Hematopoietic multipotent progenitor cell treated with erythropoietin and hydrocortisone succinate and interleukin-3 and kit ligand, for 4 days (in vitro differentiated cells): ENCODE measurements at places on chromosomes 6 and 20.
A peak's percentile ranks its signal among the peaks of the same experiment; 100 is the strongest.

DNA sequence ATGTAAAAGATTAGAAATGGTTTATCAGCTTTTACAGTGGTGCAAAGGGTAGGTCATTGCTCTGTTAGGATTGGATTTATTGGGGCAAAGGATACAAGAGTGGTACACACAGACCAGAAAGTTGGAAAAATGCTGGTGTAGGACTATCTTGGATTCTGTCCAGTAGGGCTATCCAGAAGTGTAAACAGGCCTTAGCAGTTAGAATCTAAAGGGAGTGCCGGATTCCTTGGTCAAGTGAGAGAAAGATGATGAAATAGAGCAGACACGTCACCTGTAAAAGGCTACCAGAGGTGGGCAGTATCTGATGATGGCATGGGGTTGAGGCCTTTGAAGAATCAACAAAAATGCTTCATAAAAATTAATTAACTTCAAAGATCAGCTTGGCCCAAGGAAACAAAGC lies 975.9 kb downstream of the KIF16B start:
- DNase-seq, result no peak

DNA sequence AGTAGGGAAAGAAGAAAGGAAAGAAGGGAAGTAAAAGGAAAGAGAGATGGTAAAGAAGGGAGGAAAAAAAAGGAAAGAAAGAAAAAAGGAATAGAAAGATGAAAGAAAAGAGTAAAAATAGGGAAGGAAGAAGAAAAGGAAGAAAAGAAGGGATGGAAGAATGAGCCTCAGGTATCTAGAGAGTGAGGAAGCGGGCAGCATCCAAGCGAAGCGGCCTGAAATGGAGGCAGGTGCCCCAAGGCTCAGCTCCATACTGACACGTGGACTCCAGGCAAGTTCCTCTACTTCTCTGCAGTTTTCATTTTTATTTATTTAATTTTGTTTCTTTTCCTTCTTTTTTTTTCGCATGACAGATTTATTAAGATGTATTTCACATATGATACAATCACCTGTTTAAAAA lies 373.1 kb downstream of the ESR1 start:
- DNase-seq, result no peak

DNA sequence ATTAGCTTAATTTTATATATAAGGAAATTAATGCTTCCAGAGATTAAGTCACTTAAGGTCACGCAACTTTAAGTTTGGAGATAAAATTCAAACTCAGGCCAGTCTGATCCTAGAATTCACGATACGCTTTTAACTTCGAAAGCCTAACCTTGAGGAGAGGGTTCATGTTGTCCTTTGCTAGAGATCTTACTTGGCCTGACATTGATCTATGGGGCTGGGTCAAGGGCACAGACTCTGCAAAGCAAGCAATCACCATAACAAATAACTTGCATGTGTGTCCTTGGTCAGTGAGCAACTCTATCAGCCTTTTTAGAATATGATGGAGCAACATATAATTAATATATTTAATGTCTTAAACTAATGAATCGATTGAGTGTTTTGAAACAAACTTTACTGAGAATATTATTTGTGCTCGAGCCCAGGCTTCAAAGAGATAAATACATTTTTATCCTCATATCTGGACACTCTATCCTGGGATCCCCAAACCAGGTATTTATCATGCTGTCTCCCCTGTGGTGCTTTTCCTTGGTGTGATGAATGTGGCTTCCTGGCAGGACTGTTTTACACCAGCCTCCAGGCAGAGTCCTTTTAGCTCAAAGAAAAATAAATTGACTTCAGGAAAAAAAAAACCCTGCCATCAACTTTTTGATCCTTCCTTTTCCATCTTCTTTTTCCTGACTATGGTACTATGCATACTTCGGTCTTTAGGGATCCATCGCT lies 29.1 kb downstream of the RPS12 start:
- no peak for DNase-seq

- peak; percentile 72 for DNase-seq
These were observed 11.4 kb upstream of the PARD6B start for GRCh38 chr20:50720026-50720425.

DNA sequence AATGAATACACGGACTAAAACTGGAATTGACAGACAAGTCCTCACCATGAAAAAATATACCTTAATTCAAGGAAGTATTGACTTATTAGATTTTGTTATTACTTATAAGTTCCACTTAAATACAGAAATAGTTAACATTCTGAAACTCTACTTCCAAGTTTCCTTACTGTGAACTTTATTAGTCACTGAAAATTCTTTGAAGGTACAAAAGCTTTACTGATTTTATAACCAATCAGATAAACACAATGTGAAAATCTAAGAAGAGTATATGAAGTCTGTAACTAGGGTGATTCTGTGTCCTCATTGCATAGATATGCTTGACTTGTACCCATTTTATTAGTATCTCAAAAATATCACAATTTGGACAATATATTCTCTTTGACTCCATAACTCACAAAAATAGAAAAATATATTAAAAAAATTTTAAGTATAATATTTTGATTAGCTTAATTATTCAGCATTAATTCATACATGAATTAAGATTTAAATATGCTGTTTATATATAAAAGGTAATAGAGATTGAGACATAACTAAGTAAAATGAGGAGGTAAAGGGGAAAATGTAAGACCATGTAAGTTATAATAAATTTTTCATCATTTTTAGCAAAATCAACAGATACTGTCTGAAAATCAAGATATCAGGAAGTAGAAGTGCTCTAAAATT lies 6.6 kb downstream of the NAPB start:
- no peak for DNase-seq

GRCh38 chr20:17895641-17896171 lies 72.9 kb downstream of the SNX5 start:
- peak; percentile 68 for DNase-seq

DNA sequence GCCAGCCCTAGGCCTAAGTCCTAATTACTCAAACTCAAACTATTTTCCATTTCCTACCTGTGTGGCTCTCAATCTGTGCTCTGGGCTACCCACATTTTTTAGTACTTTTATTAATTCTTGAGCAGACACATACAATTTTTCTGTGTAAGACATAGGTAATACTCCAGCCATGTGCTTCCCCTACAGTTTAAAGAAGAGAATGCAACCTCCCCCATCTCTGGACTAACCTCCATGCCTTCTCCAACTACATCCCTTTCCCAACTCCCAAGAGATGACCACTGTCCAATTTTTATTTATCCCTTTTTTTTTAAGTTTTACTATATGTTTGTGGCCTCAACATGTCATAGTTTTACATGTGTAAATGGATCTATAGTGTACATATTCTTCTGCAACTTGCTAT lies 5.8 kb downstream of the HMGN4 start:
- DNase-seq, result peak; percentile 63

DNA sequence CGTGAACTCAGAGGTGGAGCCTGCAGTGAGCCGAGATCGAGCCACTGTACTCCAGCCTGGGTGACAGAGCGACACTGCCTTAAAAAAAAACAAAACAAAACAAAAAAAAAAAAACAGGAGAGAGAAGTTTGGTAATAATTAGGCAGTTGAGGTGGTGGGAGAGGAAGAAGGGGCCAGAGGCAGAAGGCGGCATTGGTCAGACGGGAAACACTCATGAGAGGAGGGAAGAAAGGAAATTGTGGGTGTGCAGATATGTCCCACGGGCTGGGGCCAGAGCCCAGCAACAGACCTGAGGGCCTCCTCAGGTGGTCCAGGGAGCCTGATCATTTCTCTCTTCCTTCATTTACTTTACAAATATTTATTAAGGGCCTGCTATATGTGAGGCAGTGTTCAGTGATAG lies 20.0 kb downstream of the SULF2 start:
- DNase-seq, result no peak

- no peak for DNase-seq
These were observed 10.9 kb upstream of the ZNF831 start for GRCh38 chr20:59152559-59153354.

DNA sequence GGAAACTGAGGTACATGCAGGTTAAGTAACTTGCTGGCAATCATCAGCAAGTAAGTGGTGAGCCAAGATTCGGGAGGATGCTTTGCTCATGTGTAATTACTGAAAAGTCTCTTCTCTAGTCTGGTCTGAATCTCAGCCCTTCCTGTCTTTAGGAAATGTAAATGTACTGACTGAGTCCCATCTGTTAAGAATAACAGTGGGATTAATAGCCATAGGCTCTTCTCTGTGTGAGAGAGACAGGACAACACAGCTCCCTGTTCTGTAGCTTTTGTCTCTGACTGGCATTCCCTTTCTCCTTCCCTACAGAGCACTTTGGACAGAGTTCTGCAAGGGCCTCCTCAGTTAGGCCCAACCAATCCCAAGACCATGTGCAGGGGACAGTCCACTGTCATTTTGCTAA lies 131.3 kb upstream of the OGFRL1 start:
- no peak for DNase-seq

DNA sequence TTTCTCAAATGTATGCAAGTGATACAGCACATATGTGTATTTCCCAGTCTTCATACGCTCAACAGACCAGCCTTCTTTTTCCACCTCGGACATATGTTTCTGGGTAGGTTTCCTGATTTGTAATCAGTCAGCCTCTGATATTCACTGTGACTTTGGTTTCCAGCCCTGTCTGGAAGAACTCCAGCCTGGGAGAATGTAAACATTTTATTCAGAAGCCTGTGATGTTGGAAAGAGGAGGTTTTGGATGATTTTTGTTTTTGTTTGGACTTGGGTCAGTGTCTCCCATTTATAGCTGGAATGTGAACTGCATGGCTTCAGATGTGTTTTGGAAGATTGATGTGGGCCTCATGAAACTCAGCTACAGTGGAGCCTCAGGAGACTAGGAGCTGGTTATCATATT lies 172.2 kb upstream of the CENPW start:
- no peak for DNase-seq

GRCh38 chr20:5864873-5865587 lies 85.3 kb downstream of the TRMT6 start:
- peak; percentile 23 for DNase-seq

- DNase-seq, result no peak
These were observed 175.2 kb downstream of the ARID1B start for GRCh38 chr6:156952401-156952800.

DNA sequence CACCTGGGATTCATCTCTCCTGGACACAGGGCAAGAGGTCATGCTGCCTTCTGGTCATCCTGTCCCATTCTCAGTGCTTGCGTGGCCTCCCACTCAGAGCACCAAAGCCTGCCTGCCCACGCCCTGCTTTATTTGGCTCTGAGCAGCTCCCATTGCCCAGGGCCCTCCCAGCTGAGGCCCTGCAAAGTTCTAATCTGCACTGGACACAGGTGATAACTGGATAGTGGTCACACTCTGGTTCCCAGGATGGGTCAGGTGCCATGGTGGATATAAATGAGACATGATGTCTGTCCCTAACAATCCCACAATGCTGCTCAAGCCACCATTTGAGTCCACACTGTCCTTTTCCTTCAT lies 39.5 kb downstream of the CPXM1 start:
- DNase-seq, result no peak

- DNase-seq, result no peak
These were observed 31.6 kb downstream of the DSE start for GRCh38 chr6:116402108-116402937.

- no peak for DNase-seq
These were observed 2.7 kb upstream of the ZFAND3 start for GRCh38 chr6:37816599-37817375.

- peak; percentile 83 for DNase-seq
These were observed 43.7 kb downstream of the CDC5L start for GRCh38 chr6:44431118-44431725.
